ENCODE measurements at places on chromosomes 2 and 18. TPM values are rescaled to one million over a fixed set of nuclear protein-coding genes. Genes with fewer than 3 reads are reported as not detected.

- DNase-seq, result no peak
These were observed 58.9 kb downstream of the SPTBN1 start for GRCh38 chr2:54514822-54515569.

The BCS1L gene
- total RNA-seq, result 35.3 TPM

The MERTK gene
- total RNA-seq, result 11.8 TPM

DNA sequence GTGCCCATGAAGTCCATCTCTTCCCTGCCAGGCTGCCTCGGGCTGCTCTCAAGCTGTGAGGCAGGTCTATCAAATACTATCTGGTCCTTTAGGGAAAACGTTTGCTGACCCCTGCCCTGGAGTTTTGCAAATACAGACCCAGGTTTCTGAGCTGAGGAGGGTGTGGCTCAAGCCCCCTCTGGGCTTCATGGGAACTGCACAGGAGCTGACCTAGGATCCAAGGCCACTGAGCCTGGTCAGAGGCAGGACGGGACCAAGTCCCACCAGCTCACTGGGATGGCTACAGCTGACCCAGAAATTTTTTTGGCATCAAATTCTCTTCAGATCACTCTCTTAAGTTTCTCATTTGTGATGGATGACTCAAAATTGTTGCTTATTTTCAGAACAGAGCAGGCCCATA is 14.1 kb downstream of the ZNF516 start:
- no peak for DNase-seq

- no peak for DNase-seq
These were observed 37.2 kb upstream of the DNMT3A start for GRCh38 chr2:25378731-25379490.

The RSAD2 gene
- total RNA-seq, result 3.2 TPM

GRCh38 chr18:10116574-10116973 is 202.8 kb downstream of the VAPA start:
- DNase-seq, result no peak

GRCh38 chr2:11389052-11389420 is 44.6 kb upstream of the ROCK2 start:
- DNase-seq, result no peak

The ALKAL2 gene
- 0.80 TPM for total RNA-seq

GRCh38 chr18:48922801-48923730 is 27.7 kb downstream of the SMAD7 start:
- peak; percentile 67 for DNase-seq

The CRYGC gene
- not detected for total RNA-seq

The LRP1B gene
- 1.2 TPM for total RNA-seq

The COLEC12 gene
- 25.1 TPM for total RNA-seq

The TUBA3E gene
- 6.0 TPM for total RNA-seq

DNA sequence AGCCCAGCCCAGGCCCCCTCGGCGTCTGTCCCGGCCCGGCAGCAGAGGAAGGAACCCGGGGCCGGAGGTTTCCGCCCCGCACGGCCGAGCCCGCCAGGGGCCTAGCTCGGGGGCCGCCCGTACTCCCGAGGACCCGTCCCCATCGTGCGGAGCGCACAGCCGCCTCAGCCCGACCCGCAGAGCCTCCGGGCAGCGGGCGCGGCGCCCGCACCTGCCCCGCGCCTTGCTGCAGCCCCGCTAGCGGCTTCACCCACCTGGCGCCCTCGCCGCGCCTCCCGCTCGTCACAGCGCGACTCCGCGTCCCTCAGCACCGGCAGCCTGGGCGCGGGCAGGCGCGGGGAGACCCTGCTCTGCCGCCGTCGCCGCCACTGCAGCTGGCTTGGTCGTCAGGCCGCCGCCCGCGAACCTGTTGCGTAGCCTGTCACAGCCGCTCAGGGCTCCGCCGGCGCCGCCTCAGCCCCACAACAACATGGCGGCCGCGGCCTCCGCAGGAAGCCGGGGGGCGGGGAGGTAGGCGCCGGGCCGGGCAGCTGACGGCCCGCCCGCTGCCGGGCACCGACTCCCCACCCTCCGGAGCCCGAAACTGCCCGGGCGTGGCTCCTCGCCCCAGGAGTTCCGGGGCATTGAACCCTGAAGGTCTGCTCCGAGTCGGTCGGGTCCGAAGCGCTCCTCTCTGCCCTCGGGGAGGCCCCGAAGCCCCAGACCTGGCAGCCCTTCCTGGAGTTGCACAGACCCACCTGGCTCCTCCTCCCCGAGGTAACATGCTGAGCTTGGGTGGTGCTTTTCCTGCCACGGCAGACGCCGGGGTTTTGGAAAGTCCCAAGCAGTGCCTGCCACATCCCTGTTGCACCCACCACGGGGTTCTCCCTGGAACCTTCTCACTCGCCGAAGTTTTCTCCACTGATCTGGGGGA is at the start of gene ITSN2:
ITSN2 (minus strand) TSS at position 487 of the 913 bp plus-strand sequence. CDS start 32,454 bp downstream, outside the sequence.
- DNase-seq, result peak; percentile 88

Measured in left cardiac atrium (tissue), 4 donors.